Foreskin keratinocyte (primary cell): ENCODE measurements at places on chromosomes 11 and 22. TPM values are rescaled to one million over a fixed set of nuclear protein-coding genes. Genes with fewer than 3 reads are reported as not detected.

TRPC6 gene
- total RNA-seq = 0.28 and 0.41 TPM in 2 replicates

TMA7B gene
- total RNA-seq = not detected in 2 replicates

- DNase-seq = no peak
Observed at GRCh38 chr11:454801-455565, 4.9 kb downstream of the PTDSS2 start.

GRCh38 chr11:113644605-113645004, 61.5 kb downstream of the TMPRSS5 start:
- no peak for DNase-seq

FAM111A gene
- 37.2 and 40.8 TPM in 2 replicates for total RNA-seq

MS4A4A gene
- total RNA-seq = not detected in 2 replicates

DNA sequence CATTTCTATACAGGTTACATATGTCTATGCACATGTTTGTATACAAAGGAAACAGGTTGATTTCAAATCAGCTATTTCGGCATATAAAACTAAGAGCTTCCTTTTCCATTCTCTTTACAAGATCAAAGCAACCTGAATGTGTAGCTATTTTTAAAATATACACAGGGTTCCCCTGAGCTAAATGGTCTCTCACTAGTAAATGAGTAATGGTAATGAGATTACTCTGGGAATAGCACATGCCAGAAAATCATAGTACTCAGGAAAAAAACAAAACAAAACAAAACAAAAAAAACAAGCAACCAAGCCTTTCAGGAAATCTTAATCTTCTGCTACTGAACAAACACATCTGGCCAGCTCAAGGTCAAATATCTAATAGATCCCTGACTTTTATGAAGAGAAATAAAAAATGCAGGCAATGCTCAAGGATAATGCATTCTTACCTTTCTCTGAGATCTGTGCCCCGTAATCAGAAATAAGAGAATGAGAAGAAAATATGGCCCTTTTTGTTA, 156.6 kb upstream of the POU2AF2 start:
- no peak for DNase-seq

NLRP6 gene
- not detected in 2 replicates for total RNA-seq

VWCE gene
- total RNA-seq = 0.25 and 0.48 TPM in 2 replicates

- no peak for DNase-seq
Observed at GRCh38 chr22:42633013-42633412, 7.4 kb downstream of the ATP5MGL start.

- DNase-seq = no peak
Observed at GRCh38 chr11:110724358-110724757, 12.1 kb upstream of the ARHGAP20 start.

GRCh38 chr22:24240381-24240780, 4.5 kb downstream of the GGT5 start:
- no peak for DNase-seq

DNA sequence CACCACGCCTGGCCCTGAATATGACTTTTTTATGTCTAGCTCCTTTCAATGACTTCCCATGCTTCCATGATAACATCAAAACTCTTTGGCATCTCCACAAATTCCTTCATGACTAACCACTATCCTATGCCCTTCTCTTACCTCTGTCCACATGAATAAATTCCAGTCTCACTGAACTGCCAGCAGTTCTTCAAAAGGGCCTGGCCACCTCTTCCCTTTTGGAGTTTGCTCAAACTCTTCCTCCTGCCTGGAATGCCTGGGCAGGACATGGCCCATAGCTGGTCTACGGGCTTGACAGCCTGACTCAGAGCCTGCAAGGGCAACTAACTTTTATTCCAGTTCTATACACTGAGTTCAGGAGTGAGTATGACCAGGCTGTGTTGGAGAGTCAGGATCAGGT, 41.8 kb upstream of the ZBTB16 start:
- DNase-seq = peak; percentile 12

DNA sequence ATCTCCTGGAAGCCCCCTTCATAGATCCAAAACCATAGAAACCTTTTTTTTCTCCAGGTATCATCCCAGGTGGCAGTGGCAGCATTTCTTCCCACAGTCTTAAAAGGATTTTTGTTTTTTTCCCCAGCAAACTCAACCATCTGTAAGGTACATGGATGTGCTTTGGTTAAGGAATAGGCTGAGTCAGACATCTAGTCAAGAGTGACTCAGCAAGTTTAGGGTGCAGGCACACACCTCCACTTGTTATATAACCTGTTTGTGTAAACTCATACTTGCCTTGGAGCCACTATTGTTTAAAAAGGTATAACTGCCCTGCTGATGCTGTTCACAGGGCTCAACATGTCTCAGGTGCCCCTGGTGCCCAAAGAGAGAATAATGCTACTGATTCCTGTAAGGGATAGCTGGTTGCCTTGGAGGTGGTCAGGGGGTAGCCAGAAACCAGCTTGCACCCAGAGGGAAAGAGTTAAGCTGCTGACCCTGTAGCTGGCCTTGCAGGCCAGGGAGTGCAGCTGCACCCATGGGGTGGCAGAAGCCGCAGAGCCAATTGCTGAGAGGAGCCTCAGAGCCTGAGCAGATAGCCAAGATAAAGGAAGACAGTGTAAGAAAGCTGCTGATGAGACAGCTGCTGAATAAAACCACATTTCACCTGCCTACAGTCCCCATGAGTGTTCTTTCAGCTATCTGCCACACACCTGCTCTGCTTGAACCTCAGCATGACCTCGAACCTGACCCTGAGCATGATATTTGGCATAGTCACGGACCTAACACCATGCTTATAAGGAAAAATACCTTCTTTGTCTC, 1726.1 kb upstream of the RAG2 start:
- peak; percentile 62 for DNase-seq

P2RY2 gene
- 5.1 and 6.3 TPM in 2 replicates for total RNA-seq

DNA sequence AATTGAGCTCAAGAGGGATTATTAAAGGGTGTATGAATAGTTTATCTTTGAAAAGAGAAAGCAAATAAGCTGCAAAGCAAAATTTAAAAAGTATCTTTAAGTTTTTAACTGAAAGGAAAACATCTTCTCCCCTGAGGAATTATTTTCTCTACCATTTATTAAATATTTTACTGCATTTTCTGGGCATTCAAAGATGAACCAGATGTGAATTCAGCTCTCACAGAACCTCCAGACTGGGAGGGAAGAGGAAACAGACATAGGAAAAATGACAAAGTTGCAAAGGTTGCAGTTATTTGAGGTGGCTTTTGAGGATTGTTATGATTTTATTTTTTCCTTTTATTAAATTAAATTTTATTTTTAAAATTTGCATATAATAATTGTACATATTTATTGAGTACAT, 122.7 kb upstream of the SESN3 start:
- DNase-seq = no peak

ALDH3B2 gene
- 0.14 and 0.17 TPM in 2 replicates for total RNA-seq

TBX1 gene
- total RNA-seq = 0.54 and 0.63 TPM in 2 replicates

MMP27 gene
- not detected in 2 replicates for total RNA-seq

ENTHD1 gene
- not detected in 2 replicates for total RNA-seq

- peak; percentile 43 for DNase-seq
Observed at GRCh38 chr11:82858556-82859091, 41.6 kb downstream of the PRCP start.

FGF3 gene
- not detected in 2 replicates for total RNA-seq

DNA sequence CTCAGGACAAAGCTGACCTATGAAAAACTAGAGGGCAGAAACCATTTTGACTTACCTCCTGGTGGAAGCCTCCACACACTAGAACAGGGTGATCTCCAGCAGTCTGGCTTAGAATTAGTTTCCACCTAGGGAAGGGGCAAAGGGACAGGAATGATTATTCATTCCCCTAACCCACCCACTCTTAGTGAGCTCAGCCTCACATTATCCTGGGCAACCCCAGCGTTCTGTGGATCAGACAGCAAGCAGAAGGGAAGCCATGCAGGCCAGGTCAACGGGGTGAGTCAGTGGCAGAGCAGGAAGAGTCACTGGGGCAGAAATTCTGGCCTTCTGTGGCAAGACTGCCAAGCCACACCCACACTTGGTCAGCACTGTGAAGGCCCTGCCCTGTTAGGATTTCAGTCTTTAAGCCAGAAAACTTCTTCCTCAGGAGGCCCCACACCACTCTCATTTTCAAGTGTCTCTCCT, 10.5 kb downstream of the NUMA1 start:
- DNase-seq = peak; percentile 37

- DNase-seq = no peak
Observed at GRCh38 chr11:119400860-119401259, 19.4 kb upstream of the USP2 start.

GRCh38 chr11:64241491-64242374, 838 bp downstream of the FKBP2 start:
- peak; percentile 60 for DNase-seq

GRCh38 chr11:26297189-26297975, 34.5 kb upstream of the ANO3 start:
- DNase-seq = no peak

GRCh38 chr22:26713823-26714449, 56.5 kb downstream of the MIAT start:
- DNase-seq = no peak

GRCh38 chr11:115505175-115505574, 960 bp upstream of the CADM1 start:
- DNase-seq = no peak

GRCh38 chr11:8658321-8659057, 24.0 kb downstream of the TRIM66 start:
- no peak for DNase-seq

DNA sequence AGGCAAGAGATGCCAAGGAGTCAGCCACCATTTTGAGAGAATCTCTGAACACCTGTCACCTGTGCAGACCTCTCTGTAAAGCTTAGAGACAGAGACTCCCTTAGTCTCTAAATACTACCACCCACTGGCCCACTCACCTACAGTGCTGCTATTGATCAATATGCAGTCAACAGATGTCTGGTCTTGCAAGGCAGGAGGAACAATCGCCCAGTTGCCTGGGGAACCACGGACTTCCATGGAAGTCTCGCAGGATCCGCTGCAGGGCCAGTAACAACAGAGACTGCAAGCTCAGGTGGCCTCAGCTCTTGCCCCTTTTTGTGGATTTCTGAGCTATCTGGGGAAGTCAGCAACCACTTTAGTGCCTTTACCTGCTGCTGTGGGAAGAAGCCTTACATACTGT, 195.1 kb downstream of the OPCML start:
- DNase-seq = no peak

OR4A5 gene
- not detected in 2 replicates for total RNA-seq

DNA sequence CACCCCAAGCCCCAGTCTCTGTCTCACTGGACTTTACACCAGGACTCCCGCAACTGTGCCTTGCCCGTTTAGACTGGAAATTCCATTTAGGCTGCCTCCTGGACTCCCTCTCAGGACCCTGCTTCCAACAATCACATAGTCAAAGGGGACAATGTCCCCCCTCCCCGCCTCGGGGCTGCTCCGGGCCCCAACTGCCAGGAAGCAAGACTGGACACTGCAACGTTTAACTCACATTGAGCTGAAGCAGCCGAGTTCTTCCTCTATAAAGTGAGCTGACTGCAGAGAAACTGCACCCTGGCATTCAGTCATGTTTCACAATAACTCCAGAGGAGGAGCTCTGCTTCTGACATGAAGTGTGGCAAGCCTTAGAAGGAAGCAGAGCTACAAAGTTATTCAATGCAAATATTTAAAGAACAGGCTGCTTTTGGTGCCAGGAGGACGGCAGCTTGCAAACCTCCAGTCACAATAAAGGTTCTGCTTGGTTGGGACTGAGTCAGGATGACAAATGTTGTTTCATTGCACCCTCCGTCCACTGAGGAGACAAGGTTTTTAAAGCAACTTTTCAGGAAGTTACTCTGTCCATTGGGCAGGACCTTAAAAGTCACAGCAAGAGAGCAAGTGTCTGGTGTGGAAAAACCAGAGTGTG, 19.9 kb downstream of the PACSIN2 start:
- DNase-seq = peak; percentile 68

PAK1 gene
- 60.7 and 61.9 TPM in 2 replicates for total RNA-seq

EIF3F gene
- total RNA-seq = 274 and 284 TPM in 2 replicates

RFPL3 gene
- total RNA-seq = not detected in 2 replicates

DNA sequence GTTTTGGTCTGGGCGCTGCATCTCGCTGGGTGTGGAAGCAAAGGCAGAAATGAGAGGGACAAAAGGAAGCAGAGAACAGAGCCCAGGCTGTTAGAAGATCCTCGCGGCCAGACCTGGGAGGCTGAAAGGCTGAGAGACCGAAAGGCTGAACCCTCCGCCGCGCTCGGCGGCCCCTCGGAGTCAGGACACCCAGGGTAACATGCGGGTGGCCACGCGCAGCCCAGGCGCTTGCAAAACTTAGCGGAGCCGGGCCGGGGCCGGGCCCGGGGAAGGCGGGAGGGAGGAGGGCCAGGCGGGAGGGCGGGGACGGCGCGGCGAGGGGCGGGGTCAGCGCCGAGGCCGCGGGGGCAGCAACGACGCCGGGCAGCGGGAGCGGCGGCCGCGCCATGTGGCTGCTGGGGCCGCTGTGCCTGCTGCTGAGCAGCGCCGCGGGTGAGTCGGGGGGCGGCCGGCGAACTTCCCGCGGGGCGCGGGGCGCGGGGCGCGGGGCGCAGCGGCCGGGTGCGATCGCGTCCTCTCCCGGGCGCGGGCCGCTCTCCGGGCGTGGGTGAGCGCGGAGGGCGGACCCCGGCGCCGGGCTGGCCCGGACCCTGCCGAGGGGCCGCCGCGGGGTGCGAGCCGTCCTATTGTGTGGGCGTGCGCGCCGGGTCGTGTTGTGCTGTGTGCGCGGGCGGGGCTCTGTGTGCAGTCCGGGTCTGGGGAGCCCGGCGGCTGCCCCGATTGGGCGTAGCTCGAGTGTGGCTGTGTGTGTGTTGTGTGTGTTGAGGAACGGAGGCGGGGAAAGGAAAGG, at the start of gene LDLRAD3:
TSS of gene LDLRAD3 (plus strand) at position 350 of the 790 bp plus-strand sequence. CDS start at position 387, 37 bp downstream.
- DNase-seq = peak; percentile 69

SYT9 gene
- 0.03 TPM in 1 of 2 replicates, not detected in the other for total RNA-seq

DNA sequence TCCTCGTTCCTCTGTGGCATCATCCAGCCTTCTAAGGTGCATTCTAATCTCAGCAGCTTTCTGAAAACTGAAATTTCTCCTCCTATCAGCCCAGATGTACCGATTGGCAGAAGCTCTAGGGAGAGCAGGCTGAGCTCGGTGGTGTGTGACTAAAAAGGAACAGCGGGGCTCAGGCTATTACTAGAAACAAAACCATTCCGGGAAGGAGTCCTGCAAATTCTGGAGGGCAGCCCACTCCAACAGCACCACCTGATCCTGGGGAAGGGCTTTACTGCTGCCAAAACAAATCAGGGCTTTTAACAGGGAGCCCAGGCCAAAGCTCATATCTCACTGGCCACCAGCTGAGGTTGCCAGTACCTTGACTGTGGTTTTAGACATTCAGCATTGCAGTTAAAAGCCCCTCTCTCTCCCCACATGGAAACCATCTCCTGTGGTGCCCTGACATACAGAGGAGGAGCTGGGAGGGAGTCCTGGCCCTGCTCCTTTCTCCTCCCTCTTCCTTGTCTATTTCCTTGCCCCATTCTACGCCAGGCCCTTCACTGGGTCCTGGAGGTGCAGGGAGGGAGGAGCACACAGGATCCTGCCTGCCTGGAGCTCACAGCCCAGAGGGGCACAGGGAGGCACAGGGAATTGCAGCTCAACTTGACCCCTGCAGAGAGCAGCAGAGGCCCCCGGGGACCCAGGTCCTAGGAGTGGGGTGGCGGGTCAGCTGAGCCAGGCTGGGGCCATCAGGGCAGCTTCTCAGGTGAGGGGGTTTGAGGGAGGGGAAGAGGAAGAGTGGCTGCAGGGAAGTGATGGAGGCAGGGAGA, 889 bp downstream of the PLAAT4 start:
- DNase-seq = no peak

MPST gene
- total RNA-seq = 57.5 and 62.6 TPM in 2 replicates

ADAMTS8 gene
- total RNA-seq = not detected in 2 replicates

GRCh38 chr11:64321533-64321932, 3.6 kb downstream of the PRDX5 start:
- peak; percentile 82 for DNase-seq

TBX10 gene
- total RNA-seq = not detected in 2 replicates

RCE1 gene
- 20.2 and 21.4 TPM in 2 replicates for total RNA-seq
